GM03348 (cell line): ENCODE measurements at places on chromosomes 3 and 15.
A peak's percentile ranks its signal among the peaks of the same experiment; 100 is the strongest.

DNA sequence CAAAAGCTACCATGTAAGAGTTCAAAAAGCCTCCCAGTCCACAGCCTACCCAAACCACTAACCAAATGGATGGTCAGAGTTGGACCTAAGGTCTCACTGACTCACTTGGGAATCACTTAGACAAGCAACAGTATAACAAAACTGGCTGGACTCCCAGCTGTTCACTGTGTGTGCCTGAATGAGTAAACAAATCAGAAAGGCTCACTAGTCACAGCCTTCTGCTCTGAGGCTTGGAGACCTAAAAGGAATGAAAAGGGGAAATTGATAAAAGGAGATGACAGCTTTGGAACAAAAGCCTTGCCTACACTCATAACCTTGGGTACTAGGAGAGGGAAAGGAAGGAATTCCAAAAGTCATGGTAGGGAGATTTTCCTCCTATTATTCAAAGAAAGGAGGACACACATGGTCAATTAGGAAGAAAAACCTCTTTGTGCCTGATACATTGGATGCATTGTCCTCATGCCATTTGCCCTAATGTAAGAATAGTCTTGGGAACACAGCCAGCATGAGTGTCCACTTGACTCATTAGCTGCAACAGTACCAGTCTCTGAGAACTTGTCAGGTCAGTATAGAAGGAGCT, 92.3 kb downstream of the FRMD5 start:
- DNase-seq, result peak; percentile 76

- DNase-seq, result no peak
These were observed 116.2 kb downstream of the CHSY1 start for GRCh38 chr15:101135532-101136166.

DNA sequence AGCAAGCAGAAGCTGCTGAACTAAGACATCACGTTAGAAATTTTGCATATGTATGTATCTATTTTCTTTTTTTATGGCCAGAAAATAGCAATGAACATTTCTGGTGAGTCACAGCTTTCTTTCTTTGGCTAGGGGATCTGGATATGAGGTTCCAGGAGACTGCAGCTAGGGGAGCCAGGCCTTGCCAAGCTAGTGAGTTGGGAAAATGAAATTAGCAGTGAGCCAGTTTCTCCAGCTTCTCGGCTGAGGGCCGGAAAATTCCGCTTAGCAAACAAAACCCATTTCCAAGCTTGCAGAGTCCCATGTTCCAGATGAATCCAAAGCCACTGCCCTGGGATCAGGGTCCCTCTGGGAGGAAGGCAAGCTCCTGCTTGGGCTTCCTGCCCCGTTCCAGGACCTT, 137.6 kb downstream of the SRGAP3 start:
- peak; percentile 86 for DNase-seq

- DNase-seq, result no peak
These were observed 168.4 kb downstream of the ZIC4 start for GRCh38 chr3:147237991-147238390.

DNA sequence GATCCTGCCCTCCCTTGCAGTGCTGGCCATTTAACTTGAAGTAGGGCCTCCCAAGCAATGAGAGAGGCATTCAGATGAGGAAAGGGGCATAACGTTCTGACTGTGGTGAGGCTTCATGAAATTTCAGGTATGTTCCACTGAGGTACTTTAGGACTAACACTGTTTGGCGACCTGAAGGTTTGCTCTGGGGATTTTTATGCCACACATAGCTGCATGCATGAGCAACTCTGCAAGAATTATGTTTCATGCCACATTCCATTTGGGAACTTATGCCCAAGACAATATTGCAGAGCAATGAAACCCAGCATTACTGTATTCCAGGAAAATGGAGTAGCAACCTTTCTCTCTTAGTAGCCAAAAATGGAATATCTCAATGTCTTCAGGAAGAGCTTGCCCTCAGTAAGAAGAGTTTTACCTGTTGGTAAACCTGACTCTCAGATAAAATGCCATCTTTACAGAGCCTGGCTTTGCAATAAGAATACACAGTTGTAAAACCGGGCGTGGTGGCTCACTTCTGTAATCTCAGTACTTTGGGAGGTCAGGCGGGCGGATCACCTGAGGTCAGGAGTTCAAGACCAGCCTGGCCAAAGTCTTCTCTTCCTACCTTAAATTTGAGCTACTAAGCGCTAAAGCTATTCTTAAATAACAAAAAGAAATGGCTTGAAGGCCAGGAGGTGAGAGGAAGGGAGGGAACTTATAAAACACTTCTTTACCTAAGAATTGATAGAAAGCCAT, 16.7 kb upstream of the TBL1XR1 start:
- DNase-seq, result no peak

DNA sequence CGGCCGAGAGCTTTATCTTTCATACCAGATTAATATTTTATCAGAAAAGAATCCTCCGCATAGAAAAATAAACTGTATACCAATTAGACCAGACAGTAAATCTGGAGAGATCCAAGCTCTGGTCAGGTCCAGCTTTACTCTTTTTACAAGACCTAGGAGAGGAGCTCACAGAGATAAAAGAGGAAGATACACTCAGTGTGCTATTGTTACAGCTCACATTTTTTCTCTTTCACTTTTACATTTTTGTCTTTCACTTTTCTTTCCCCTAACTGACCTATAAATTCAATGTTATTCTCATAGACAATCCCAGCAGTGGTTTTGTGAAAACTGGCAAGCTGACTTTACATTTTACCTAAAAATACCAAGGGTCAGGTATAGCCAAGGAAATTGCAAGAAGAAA, 55.8 kb downstream of the GUCA1C start:
- no peak for DNase-seq

DNA sequence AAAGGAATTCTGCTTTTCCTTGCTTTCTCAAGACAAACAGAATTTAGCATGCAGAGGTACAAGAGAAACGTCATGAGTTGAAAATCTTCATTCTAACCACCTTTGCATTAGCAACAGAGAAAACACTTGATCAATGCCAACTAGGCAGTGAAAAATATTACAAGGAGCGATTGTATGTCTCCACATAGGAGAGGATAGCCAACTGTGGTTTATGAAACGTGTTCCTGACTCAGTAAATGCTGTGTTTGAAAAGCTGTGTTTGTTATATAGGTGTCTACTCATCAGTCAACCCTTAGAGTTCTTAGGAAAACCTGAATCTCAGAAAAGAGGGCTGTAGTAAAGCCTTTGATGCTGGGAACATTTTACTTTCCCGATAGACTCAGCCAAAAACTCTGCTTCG, 102.4 kb downstream of the FRMD4B start:
- DNase-seq, result no peak

- DNase-seq, result no peak
These were observed 75.2 kb downstream of the CACNA2D3 start for GRCh38 chr3:54197509-54197908.

- DNase-seq, result peak; percentile 41
These were observed 114.9 kb downstream of the PLD1 start for GRCh38 chr3:171695426-171695825.
